ENCODE measurements at places on chromosomes 1 and 21.

DNA sequence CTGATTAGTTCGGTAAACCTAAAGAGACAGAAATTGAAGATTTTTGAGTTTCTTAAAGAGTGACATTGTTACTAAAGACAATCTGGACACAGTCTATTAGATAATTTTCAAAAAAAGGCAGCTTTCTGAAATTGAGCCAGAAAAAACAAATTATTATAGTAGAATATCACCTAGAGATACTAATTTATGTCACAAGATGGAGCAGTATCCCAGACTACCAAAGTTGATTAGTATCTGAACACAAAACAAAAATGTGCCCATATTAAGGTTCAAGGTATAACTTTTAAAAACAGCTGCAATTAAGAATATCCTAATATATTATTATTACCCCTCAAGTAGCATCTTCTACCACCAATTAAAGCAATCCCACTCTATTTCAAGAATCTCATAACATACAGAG, 40.5 kb upstream of the SYT2 start:
- no peak for DNase-seq

DNA sequence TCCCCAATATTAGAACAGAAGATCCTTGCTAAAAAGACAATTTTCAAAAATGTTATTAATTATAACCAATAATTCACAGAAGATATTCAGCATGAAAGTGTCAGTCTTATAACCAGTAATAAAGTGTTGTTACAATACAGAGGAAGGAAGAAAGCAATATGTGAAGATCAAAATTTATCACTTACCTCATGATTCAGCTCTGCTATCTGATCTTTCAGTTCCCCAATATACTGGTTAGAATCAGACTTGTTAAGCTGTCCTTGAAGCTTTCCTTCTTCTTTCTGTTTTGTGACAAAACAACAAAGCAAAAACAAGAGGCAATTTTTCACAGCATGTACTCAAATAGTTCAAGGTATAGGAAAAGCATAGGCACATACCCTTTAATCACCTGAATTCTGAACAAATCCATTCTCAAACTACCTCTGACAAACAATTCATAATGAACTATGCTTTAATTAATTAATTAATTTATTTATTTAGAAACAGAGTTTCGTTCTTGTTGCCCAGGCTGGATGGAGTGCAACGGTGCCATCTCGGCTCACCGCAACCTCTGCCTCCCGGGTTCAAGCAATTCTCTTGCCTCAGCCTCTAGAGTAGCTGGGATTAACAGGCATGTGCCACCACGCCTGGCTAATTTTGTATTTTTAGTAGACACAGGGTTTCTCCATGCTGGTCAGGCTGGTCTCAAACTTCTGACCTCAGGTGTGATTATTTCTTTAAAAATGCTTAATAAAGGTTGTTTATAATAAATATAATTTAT, 76.9 kb upstream of the GFI1 start:
- DNase-seq: no peak

DNA sequence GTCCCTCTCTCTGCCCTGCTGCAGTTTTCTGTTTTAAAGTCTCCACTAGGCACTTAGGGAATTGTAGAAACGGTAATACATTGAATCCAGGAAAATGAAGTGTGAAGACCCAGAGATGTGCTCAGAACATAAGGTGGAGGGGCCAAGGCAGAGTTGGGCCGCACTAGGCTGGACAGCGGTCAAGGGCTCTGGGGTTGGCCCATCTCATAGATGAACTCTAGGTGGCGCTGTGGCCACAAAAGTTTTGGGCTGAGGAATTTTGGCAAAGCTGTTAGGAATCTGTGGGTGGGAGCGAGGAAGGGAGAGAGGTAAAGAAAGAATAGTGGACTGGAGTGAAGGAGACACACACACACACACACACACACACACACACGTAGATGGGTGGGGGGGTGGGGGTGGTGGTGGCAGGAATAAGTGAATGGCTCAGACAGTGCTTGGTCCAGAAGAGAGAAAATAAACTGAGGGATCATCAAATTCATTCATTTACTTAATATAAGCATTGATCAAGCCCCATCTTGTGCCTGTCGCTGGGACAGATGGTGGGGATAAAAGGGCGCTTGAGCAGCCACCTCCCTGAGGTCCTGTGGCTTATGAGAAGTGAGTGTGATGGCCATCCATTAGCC, 258.5 kb downstream of the TRABD2B start:
- no peak for DNase-seq

DNA sequence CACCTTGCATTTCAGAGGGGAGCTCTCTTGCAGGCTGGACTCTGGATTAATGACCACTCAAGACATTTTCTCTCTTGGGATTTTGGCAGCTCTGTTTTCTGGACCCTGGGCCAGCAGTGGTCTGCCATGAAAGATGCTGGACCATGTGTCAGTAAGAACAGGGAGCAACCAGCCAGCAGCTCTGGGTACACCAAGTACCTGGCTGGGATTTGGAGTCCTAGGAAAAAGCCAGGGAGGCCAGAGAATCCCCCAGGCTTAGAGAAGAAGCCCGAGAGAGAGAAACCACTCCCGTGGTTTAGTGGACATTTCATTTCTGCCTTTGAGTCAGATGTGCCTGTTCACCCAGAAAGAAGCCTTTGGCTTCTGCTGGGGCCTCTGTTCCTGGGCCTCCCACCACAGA, 2.5 kb downstream of the NFASC start:
- no peak for DNase-seq

GRCh38 chr1:81974883-81975555, 174.3 kb downstream of the ADGRL2 start:
- no peak for DNase-seq

GRCh38 chr1:54013393-54014008, 4.5 kb downstream of the LDLRAD1 start:
- no peak for DNase-seq

GRCh38 chr1:60571811-60572210, 498.2 kb upstream of the C1orf87 start:
- no peak for DNase-seq

GRCh38 chr21:15333951-15334350, 269.2 kb upstream of the NRIP1 start:
- DNase-seq: no peak

All from thymus (tissue), 14 donors.